LoVo (cell line): ENCODE measurements at places on chromosomes 12 and 14.

DNA sequence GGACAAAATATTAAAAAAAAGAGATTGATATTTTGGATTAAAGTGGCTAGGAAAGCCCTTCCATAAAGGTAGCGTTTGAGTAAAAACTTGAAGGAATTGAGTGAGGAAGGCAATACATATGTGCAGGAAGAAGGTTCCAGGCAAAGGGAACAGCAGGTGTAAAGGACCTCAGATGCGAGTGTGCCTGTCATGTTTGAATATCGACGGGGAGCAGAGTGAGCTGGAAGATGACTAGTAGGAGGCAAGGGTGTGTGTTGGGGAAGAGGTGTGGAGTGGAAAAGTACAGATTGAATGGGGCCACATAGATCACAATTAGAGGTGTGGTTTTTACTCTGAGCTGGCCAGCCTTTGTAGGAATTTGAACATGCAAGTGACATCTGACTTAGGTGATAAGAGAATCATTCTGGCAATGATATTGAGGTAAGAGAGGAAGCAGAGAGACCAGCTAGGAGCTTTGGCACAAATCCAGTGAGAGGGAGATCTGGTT lies 15.0 kb upstream of the FBXO33 start:
- DNase-seq = no peak

DNA sequence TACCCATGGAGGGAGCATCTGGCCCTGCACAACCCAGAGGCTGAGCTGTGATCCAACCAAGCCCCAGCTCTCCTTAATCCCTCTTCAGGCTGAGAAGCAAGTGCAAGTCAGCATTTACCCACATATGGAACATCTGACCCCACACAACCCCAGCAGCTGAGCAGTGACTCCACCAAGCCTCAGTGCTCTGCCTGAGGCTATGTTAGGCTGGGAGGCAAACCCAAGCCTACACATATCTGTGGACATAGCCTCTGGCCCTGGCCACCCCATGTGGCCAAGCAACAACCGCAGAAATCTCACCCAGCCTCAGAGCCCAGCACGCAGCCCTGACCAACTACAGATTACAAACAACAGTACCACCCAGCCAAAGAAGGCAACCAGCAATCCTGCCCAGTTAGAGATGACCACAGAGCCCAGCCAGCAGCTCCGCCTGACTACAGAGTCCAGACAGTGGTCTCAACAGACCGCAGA lies 142.8 kb downstream of the NUAK1 start:
- no peak for DNase-seq

GRCh38 chr14:100054316-100055075 lies 10.7 kb upstream of the EVL start:
- DNase-seq = no peak

GRCh38 chr12:26290565-26290964 lies 95.2 kb downstream of the SSPN start:
- no peak for DNase-seq

DNA sequence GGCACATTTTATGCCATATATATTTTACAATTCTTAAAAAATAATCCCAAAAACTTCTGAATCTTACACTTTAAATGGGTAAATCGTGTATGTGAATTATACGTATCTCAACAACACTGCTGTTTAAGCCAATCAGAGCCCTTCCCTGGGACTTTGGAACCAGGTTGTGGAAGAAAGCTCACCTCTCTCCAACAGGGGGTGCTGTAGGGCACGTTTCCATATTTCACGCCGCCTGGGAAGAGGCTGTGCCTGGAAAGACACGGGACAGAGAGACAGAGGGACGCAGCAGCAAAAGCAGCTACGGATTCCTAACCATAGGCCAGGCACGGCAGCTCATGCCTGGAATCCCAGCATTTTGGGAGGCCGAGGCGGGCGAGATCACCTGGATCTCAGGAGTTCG lies 29.4 kb upstream of the FBRSL1 start:
- DNase-seq = no peak

GRCh38 chr14:103139132-103140025 lies 16.1 kb downstream of the TNFAIP2 start:
- DNase-seq = no peak

DNA sequence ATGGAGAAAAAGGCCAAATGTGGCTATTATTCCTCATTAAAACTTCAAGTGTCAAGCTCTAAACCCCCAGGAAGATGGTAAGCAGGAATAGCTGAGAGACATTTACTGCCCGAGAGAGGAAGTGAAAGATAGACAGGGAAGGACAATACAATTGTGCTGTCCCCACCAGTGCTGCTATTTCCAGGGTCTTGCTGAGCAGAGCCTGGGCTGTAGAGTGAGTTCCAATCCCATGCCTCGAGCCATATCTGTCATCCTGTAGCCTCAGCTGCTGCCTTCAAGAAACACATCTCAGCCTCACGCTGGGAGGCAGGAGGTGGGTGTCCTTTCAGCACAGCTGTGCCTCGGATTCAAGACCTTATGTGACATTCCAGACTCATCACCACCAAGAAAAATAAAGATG lies 114.0 kb downstream of the RPAP3 start:
- no peak for DNase-seq

- DNase-seq = no peak
Measured at GRCh38 chr12:81084811-81085350, 7.0 kb downstream of the ACSS3 start.

GRCh38 chr12:110649341-110649847 lies 35.5 kb downstream of the TCTN1 start:
- no peak for DNase-seq

DNA sequence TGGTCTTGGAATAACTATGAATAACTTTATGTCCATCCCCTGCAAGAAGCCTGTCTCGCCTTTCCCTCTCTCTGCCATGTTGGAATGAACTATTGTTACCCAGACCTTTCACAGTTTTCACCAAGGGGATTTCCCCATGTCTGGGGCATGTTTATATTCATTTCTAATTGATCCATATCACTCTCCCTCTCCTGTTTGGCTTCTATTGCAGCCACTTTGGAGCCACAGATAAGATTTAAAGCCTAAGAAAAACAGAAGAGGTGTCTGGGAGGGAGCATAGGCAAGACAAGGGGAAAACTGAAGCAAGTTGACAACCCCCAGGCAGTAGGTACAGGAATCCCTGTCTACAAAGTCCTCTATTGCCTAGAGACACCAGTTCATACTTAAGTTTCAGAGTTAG lies 41.0 kb upstream of the FOXJ2 start:
- DNase-seq = no peak

DNA sequence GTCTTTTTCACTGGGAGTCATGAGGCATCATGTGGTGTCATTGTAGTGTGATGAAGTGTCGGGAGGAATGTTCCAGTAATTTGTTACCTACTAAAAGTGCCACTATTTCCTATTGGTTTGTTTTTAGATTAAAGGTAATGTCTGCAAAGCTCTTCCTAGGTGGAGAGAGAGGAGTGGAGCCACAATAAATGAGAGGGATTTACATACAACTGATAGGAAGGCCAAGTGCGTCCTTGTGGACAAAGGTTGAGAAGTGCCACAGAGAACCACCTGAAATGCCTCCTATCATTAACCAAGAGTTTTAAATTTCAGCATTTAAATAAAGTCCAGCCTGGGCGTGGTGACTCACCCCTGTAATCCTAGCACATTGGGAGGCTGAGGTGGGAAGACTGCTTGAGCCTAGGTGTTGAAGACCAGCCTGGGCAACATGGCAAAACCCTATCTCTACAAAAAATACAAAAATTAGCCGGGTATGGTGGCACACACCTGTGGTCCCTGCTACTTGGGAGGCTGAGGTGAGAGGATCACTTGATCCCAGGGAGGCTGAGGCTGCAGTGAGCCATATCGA lies 2.5 kb upstream of the SNX6 start:
- DNase-seq = no peak

GRCh38 chr12:60172266-60173211 lies 576.7 kb downstream of the SLC16A7 start:
- no peak for DNase-seq

GRCh38 chr12:82973592-82973991 lies 286.9 kb downstream of the TMTC2 start:
- DNase-seq = no peak

DNA sequence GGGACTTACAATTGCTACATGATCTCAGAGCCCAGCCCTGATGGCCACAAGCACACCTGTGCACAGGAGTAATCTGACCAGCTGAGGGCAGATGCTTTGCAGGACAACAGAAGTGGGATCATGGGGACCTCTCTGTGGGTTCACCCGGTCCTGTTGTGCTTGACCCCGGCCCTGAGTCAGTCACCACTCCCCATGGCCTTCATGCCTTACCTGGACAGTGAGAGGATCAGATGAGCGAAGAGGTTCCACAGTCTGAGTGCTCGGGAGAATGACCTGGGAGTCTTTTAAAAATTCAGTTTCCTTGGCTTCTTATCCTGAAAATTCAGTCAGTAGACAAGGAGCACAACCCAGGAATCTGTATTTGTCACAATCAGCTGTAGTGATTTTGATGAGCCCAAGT lies 88.1 kb downstream of the NTF3 start:
- no peak for DNase-seq

- no peak for DNase-seq
Measured at GRCh38 chr14:90675399-90675798, 140.8 kb downstream of the TTC7B start.

DNA sequence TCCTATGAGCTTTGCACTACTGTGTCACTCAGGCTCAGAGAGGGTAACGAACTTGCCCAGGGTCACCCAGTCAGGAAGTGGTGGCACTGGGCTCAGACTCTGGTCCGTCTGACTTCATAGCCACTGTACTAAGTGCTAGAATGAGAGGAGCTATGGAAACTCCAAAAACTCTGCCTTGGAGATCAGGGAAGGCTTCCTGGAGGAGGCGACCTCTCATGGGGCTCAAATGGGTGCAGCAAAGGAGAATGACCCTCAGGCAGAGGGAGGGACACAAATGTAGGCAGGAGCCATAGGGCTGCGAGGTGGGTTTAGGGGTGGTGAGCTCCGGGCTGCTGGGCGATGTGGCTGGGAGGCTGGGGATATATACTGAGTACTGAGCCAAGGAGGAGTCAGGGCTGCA lies 3.2 kb downstream of the CCDC197 start:
- no peak for DNase-seq

GRCh38 chr14:94919896-94920295 lies 150.0 kb upstream of the GSC start:
- no peak for DNase-seq

- DNase-seq = no peak
Measured at GRCh38 chr14:61341275-61342206, 20.2 kb downstream of the PRKCH start.

DNA sequence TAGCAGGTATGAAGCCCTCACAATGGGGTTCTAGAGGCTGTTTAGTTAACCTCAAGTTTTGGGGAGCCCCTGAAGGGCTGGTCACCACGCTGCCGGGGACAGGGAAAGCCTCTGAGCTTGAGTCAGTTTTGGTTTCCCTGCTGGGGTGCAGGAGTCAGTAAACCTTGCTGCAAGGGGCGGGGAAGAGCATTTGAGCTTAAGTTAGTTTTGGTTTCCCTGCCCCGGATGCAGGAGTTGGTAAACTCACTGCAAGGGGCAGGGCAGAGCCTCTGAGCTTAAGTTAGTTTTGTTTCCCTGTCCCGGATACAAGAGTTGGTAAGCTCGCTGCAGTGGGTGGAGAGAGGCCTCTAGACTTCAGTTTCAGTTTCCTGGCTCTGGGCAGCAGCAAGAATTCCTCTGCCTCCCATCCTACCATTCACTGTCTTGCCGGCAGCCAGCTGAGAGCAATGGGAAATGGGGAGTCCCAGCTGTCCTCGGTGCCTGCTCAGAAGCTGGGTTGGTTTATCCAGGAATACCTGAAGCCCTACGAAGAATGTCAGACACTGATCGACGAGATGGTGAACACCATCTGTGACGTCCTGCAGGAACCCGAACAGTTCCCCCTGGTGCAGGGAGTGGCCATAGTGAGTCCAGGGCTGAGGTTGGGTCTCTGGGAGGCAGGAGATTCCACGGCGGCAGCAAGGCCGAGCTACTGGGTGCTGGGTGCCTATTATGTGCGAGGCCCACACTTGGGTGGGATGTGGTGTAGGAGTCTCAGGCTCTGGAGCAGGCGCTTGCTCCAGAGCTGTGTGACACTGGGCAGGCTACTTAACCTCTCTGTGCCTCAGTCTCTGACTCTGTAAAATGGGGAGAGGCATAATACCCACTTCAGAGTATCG lies at the start of gene OAS2:
Gene OAS2, plus strand, starts transcription at position 357 of the 878 bp plus-strand sequence. Its CDS starts 90 bp downstream, at position 447.
- peak; percentile 66 for DNase-seq

- no peak for DNase-seq
Measured at GRCh38 chr14:85579942-85580341, 50.0 kb downstream of the FLRT2 start.

- no peak for DNase-seq
Measured at GRCh38 chr14:105207460-105207901, 26.4 kb upstream of the NUDT14 start.

GRCh38 chr12:131082290-131083194 lies 128.8 kb downstream of the ADGRD1 start:
- DNase-seq = no peak

- no peak for DNase-seq
Measured at GRCh38 chr12:108939594-108939993, 59.7 kb downstream of the DAO start.

DNA sequence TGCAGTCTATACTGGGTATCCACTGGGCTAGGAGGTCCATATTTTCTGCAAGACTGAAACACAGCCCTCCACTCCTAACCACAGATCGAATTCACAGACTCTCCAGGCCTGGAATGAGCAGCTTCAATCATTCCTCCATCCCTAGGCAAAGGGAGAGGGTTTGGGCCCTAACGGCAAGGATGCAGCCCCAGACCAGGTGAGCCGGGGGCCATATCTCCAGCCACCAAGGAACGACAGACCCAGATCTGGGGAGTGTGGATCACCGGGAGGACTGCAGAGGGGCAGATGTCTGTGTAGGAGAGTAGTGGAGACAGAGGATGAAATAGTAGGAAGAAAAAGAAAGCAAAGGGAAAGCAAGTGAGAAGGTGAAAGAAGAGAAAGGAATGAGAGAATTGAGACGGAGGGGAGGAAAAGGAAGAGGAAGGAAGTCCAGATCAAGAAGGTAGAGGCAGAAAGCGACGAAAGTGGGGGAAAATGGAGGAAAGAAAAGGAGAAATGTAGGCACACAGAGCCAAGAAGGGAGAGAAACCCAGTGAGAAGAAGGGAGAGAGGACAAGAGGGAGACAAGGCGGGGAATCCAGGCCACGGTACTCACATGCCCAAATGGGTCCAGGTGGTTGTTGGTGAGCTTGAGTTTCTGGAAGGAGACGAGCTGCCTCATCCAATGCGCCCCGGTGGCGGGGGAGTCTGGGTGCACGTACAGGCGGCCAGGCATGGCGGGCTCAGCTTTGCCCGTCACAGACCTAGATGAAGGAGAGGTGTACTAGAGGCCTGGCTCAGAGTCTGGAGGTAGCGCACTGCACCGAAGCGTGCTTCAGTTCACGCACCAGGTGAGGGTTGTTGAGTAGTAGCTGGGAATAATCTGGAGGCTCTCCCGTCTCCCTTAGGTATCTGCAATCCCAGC lies 7.7 kb downstream of the TBX5 start:
- no peak for DNase-seq

DNA sequence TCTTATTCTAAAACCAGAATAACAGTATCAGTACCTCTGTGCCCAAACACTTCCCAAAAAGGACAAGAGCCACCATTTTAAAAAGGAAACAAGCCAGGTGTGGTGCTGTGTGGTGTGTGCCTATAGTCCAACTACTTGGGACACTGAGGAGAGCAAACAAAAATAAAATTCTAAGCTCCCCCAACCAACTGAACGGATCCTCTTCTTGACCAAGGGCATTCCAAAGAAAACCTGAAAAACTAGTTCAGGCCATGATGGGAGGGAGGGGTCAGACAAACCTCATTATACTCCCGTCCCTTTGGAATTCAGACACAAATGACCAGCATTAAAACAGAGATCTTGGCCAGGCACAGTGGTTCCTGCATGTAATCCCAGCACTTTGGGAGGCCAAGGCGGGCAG lies 20.5 kb downstream of the SLC11A2 start:
- peak; percentile 18 for DNase-seq

GRCh38 chr12:88325816-88326189 lies 183.7 kb downstream of the TMTC3 start:
- DNase-seq = no peak

GRCh38 chr12:126706300-126706699 lies 1560.7 kb upstream of the TMEM132C start:
- no peak for DNase-seq
